Activated naive CD4-positive, alpha-beta T cell treated with anti-CD3 and anti-CD28 coated beads for 36 hours (primary cell): ENCODE measurements at places on chromosomes 7 and 10.

GRCh38 chr10:130038611-130039109 lies 72.0 kb downstream of the C10orf143 start:
- no peak for DNase-seq

DNA sequence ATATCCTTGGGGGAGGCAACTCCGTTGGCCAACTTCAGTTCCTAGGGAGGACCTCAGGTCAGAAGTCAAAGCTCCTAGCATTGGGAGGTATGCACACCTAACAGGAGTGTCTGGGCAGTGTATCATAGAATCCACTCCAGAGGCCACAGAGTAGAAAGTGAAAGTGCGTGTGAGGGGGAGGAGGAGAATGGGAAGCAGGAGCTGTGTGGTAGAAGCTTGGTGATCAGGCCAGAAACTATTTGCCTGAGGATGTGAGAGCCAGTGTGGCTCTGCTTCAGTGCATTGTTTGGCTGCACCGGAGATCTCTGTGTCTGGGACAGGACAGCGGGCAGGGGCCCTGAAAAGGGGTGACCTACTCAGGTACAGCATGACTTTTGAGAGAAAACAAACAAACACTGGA lies 557.4 kb upstream of the VSTM2A start:
- DNase-seq: no peak

DNA sequence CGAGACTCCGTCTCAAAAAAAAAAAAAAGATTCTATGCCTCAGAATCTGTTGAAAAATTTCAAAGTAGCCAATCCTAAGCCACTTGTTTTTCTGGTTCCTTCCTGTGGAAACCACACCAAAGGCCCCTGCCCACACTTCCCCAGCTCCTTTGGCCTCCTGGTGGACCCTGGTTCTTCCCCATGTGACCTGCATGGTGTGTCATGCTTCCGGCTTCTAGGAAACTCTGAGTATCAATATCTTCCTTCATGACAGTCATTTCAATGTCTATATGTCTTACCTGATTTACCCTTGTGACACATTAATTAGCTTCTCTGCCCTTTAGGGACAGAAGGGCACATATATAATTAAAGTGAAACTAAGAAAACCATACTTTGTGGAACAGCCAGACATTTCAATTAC lies 80.4 kb upstream of the GRB10 start:
- peak; percentile 14 for DNase-seq

GRCh38 chr10:59135275-59135674 lies 41.2 kb upstream of the PHYHIPL start:
- DNase-seq: no peak

DNA sequence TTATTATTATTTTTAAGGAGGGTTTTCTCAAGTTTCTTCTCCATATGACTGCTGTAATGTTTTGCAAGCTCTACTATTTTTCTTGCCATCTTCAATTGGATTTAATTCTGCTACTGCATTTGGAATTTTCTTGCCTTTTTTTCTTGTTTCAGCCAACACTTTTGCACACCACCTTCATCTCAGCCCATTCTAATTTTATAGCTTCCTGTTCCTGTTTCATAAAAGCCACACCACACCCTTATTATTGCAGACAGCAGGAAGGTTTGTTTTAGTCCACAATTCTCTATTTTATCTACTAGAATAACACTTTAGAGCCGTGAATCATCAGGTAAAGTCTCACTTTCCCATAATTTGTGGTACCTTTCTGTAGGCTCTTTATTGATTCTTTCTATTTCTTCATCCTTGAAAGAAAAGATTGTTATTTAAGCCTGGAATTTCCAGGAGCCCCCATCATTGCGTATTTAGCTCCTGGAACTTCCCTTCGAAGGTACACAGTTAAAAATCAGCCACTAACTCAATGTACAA lies 209.3 kb upstream of the TBX20 start:
- DNase-seq: no peak

DNA sequence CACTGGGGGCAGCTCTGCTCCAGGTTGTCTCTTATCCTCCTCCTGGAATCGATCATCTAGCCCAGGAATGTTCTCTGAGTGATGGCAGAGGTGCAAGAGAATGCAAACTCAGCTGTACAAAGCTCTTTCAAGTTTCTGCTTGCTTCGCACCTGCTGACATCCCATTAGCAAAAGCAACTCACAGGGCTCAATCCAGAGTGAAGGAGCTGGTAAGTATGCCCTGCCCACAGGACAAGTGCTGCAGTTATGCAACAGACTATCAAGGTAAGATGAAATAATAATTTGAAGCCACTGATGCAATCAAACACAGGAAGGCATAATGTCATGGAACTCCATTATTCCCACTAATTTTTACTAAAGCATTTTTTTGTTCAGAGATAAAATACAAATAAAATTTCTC lies 122.2 kb downstream of the GRM3 start:
- DNase-seq: no peak
